ENCODE measurements at places on chromosomes 7 and 10.

DNA sequence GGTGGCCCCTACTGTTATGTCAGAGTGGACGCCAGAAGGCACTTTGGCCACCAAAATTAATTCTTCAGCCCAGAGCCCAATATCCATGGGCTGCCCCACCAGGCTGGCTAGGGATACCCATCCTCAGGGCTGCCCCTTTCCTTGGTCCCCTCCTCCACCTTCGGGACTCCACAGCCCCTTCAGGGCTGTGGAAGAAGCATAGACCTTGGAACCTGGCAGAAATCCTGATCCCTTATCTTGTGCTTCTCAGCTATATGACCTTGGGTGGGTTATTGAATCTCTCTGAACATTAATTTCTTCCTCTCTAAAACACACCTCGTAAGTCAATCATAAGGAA, 499 bp upstream of the TMUB1 start:
- no peak for DNase-seq

DNA sequence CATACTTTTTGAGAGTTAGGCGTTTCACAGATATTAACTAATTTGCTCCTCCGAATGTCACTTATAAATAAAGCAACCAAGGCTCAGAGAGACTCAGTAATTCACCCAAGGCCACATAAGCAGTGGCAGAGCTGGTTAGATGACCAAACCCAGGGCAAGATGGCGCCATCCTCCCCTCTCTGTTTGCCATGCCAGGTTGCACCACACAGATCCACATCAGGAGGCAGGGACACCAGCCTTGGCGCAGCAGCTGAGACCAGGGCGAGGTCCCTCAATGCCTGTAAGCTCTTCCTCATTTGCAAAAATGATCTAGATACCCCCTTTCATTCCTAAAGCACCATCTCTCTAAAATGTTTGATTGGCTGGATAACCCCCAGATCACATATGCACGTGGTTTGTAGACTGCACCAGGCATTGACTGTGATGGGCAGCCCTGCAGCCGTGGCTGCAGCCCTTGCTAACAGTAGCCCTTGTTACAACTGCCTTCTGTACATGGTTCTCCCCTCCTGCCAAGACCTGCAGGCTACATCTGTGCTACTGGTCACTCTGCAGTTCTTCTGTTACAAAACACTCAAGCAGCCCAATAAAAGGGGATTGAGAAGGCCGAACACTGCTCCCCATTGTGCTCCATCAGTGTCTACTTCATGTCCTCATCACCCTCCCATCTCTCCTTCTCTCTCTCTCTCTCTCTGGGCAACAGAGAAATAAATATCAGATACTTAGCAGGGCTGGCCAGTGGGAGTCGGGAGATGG, 298.6 kb downstream of the PRPF18 start:
- DNase-seq, result no peak

GRCh38 chr10:48418189-48418788, 111.8 kb downstream of the MAPK8 start:
- DNase-seq, result no peak

DNA sequence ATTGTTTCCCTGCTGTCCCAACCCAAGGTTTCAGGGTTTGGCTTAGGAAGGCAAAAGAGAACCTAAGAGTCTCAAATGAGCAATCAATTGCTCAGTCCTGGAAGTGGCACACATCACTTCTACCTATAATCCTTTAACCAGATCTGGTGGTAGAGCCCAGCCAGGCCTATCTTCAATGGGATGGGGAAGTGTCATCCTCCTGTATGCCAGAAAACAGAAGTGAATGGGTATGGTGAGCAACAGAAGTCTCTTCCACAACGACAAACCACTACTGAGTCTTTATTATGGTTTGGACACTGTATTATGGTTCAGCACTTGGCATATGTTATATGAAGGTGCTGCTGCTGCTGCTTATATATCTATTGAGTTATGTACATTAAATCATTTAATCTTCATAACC, 3.0 kb upstream of the AKR1B1 start:
- DNase-seq, result no peak

DNA sequence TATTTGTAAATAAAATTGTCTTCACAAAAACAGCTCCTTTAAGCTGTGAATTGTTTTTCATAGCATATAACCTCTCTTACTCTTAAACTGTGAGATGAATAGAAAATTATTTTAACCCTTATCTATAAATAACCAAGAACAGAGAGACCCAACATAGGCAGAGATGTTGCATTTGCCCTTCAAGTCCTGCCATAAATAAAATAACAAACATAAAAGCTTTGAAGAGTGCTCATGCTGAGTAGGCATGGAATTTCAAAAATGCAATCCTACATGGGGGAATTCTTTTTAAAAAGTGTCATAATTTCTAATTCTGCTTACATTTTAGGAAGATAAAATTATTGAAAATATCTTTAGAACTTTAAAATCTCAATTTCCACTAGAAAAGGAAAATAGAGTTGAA, 124.1 kb upstream of the FERD3L start:
- no peak for DNase-seq

DNA sequence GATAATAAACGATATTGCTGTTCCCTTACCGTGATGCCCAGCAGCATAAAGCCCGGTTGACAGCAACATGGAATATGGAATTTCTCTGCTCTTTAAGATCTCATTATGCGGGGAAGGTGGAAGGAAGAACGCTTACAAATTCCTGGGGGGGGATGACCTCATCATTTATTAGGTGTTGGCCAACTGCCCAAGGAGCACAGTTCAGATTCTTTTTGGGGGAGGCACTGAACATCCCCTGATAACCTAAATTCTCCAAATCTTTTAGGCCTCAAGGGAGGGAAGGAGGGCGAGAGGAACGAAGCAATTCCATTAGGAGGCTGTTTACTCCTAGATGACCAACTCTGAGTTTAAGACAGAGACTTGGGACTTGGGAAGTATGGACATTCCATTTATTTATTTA, 5.2 kb upstream of the COL26A1 start:
- no peak for DNase-seq

DNA sequence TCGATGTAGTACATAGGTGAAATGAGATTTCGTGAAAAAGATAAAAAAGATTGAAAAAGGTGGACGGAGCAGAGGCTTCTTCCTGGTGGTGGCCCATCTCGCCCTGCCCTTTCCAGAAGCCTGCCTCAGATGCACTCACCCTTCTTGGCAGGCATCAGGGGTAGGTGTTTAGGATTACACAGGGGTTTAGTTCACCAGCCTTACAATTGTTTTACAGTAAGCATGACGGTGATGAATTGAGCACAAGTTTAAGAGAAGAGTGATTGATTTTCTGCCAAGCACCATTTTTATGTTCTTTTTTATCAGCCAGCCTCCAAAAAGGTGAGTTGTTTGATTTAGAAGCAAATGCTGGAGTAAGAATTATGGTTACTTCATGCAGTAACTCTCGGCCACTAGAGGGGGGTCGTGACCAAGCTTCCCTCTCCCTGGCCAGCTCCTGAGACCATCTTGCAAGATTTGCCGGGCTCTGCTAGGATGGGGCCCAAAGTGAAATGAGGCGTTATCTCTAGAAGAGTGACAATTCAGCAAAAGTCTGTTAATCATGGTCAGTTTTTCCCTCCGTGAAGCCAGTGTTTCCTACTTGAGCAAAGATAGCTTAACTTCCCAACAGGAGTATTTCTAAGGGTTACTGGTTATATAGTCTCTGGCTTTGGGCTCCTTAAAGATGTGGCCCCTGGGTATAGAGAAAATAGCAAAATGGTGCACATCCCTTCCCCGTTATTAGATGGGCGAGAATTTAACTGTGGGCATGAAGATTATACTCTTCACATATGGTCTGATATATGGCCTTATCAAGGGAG, 228.8 kb downstream of the BMPER start:
- DNase-seq, result no peak

GRCh38 chr10:80280071-80280800, 9.2 kb downstream of the MAT1A start:
- no peak for DNase-seq

DNA sequence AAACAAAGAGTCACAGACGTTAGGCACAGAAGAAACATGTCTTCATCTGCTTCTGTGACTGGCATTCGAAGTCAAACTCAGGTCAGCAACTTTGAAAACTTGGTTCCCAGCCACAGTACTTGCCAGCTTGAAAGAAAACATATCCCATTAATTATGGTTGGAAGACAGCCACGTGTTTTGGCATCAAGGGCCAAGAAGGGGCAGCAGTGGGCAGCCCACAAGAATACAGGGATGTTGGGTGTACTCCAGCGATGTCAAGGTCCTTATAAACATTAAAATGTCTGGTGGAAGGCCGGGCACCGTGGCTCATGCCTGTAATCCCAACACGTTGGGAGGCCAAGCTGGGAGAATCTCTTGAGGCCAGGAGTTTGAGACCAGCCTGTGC, 29.5 kb downstream of the JCAD start:
- no peak for DNase-seq

GRCh38 chr7:100765250-100765649, 31.9 kb downstream of the ZAN start:
- no peak for DNase-seq

DNA sequence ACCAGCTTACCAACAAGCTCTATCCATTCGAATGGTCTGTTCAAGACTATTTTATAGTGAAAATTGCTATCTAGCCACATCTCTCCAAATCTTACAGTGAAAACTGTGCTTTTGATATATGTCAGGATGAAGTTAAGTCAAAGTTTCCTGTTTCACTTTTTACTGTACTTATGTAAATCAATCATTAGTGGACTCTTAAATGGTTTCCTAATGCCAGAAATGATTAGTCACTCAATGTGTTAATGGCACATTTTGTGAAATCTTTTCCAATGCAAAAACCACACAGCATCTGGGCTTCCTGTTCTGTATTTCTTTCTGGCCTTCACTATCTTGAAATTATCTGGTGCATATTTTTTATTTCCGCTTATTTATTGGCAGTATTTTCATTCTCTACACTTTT, 87.3 kb upstream of the STEAP1B start:
- DNase-seq, result no peak

DNA sequence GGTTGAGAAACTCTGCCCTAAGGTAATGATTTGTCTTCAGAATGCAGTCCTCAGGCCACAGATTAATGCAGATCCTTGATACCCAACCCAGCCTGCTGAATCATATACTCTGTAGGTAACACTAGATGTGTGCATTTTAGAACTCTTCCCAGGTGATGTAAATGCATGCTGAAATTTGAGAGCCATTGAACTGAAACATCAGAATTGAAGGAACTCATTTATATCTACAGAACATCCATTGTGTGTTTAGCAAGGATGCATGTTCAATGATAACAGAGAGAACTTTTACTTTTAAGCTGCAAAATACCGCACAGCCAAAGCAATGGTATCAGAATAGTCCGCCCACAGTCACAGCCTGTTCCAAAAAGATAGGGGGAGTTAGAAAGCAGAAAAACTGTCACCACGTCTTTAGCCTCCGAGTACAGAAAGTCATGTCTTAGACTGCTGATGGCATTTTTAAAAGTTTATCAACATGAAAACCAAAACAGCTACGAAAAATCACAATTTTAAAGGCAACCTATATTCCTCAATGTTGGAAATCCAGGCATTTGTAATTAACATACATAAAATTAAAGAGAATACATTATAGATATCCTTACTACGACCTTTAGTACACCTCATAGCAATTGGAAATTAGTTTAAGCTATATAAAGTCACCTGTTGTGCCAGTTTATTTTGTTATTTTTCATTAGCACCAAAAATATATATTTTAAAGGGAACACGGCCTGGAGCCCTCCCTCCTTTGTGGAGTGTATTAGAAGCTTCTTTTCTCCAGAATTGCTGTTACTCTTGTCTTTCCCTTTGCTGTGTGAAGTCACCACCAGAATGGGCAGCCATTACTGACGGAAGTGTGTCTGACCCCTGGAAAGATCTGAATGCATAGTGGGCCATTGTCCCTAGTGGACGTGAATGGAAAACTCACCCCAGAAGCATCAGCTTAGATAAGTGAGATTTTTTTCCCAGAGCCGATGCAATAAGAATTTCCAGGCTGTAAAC, 65.8 kb upstream of the PRKAR2B start:
- DNase-seq, result no peak

GRCh38 chr7:3760651-3761050, 459.6 kb downstream of the SDK1 start:
- DNase-seq, result no peak

DNA sequence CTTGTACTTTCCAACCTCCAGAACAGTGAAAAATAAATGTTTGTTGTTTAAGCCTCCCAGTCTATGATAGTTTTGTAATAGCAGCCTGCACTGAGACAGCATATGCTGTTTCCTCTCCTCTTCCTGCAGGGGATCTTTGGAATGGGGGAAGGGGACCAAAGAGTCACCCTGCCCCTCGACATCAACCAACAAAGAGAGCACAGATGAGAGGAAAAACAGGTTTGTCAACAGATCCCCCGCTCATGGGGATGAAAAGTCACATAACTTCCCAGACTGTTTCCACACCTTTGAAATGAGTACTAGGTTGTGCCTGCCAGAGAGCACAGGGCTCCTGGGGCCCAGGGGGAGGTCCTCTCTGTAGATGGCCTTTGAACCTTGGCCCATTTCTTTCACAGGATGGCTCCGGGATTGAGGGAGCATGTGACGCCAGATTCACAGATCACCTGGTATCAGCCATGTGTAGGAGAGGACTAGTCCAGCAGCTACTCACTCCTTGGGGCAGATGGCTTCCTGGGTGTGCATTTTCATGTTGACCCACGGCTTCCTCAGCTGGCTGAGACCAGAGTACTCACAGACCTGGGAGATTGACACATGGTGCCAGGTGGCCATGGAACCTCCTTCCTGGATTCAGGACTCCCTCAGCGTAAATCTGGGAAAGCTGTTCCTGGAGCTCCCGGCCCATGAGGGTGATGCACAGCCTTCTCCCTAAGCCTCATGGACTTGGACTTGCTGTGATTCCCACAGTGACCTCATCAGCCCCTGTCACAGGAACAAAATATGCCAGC, 125.6 kb downstream of the CXCL12 start:
- no peak for DNase-seq

DNA sequence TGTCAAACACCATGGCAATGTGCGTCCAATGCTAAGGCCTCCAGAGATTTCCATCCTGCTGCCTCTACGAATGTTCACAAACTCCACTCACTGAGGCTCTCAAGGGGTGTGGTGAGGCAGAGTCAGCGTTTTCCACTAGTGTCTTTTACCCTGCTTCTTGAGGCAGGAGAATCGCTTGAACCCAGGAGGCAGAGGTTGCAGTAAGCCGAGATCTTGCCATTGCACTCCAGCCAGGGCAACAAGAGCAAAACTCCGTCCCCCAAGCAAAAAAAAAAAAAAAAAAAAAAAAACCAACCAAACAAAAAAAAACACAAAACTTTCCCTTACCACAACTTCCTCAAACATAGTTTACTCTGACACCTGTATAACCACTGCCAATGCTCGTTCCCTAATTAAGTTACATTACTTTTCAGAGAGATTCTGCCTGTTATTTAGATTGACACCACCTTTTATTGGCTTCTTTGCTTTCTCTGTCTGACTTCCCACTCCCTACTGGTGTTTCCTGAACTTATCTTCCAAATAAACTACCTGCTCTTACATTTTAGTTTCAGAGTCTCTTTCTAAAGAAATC, 102.1 kb upstream of the ZNF746 start:
- no peak for DNase-seq

Data from NCI-H1436 treated with DMSO at 0.1 percent for 48 hours (cell line).